ENCODE measurements at places on chromosomes 2 and 18. TPM values are rescaled to one million over a fixed set of nuclear protein-coding genes. Genes with fewer than 3 reads are reported as not detected.
A peak's percentile ranks its signal among the peaks of the same experiment; 100 is the strongest.

LHCGR gene
- total RNA-seq, result not detected

CXCR1 gene
- total RNA-seq, result not detected

ASPRV1 gene
- 0.65 TPM for total RNA-seq

GRCh38 chr2:100291152-100291970 lies 30.9 kb downstream of the LONRF2 start:
- peak; percentile 81 for DNase-seq

- no peak for DNase-seq
Observed at GRCh38 chr2:108701208-108701607, 18.1 kb upstream of the RANBP2 start.

- no peak for DNase-seq
Observed at GRCh38 chr2:223416815-223417610, 185.1 kb downstream of the SCG2 start.

GLI2 gene
- total RNA-seq, result not detected

MC2R gene
- total RNA-seq, result not detected

UGT1A9 gene
- not detected for total RNA-seq

DNA sequence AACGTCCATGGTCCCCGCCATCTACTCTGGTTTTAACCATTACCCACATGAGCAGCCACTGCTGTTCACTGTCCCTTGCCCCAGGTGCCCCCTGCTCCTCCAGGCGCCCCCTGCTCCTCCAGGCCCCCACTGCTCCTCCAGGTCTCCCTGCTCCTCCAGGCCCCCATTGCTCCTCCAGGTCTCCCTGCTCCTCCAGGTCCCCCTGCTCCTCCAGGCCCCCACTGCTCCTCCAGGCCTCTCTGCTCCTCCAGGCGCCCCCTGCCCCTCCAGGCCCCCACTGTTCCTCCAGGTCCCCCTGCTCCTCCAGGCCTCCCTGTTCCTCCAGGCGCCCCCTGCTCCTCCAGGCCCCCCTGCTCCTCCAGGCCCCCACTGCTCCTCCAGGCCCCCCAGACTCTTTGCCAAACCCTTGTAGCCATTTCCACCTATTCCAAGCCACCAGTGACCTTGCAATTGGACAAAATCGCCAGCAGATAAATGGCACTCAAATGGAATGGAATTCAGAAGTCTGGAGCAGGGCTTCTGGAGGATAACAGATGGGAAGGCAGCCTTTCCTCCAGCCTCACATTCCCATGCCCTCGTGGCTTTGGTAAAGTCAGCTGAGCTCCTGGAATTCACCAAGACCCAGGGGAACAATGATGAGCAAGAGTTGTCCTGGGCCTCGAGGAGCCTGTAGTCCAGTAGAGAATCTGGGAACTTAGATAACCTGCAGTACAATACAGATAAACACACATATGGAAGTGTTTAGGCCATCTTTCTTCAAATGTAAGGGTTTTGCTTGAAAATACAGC lies 13.3 kb upstream of the RPL31 start:
- no peak for DNase-seq

DNA sequence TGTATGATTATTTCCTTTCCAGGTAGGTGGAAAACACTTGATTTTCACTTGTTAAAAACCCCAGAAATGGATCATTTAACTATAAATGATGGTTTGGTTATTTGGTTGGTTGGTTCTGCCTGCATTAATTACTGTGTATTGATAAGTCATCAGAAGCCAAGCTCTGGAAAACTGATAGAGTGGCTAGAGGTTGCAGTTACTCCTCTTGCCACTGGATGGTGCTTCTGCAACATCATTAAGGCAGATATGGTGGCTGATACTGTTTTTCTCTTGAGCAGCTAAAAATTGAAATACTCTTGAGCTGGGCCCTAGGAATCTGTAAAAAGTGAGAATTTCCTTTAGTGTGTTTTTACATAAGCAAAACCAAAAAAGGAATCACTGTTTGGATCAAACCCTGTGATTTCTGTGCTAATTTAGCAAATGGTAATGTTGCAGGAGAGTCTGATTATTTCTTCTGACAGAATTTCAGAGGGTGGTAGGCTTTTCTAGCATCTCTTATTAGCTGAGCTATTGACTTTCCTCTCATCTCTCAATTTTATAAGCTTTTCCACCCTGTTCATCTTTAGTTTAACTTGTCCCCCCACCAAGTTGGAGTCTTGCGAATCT lies 54.3 kb downstream of the RAB10 start:
- DNase-seq, result peak; percentile 44

- DNase-seq, result no peak
Observed at GRCh38 chr2:128474036-128474955, 155.6 kb upstream of the HS6ST1 start.

- no peak for DNase-seq
Observed at GRCh38 chr2:80311304-80311703, 6.8 kb upstream of the LRRTM1 start.
